CD4-positive, alpha-beta T cell treated with Interleukin-17A for 1 hour (primary cell): ENCODE measurements at places on chromosomes 12 and 14.

GRCh38 chr12:15336768-15337553 lies 14.7 kb downstream of the PTPRO start:
- DNase-seq: no peak

DNA sequence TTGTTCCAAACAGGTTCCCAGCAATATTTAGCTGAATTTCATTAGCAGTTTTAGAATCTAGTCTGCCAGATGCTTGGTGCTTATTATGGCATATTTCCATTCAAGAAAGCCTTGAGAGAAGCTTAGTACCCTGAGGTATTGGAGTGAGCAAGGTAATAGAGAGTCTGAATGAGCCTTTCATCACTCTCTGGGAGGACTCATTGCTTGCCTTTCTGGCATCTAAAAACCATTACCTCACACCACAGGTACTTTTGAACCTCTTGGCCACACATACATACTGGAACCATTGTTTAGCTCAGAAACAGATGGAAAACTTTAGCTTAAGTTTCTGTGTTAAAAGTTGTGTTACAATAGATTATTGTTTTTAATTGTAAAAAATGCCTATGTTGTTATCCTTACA lies 27.4 kb upstream of the KCNH3 start:
- DNase-seq: no peak

DNA sequence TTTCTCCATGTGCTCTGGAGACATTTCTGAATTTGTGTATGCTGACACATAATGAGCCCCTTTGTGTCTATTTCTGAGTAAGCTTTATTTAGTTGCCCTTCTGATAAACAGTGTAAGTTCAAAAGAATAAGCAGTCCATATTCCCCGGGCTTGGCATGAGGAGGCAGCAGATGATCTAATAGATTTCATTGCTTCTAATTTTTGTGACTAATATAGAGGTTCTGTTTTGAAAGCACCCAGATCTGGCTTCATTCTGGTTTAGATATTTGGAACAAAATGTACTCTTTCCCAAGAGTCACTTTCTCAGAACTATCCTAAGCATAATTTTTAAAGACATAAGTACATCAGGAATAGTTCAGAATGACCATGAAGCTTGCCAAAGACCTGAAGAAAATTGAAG lies 290.9 kb downstream of the BTG1 start:
- no peak for DNase-seq

- DNase-seq: no peak
Observed at GRCh38 chr14:28294834-28295440, 471.6 kb upstream of the FOXG1 start.

GRCh38 chr14:75150150-75150549 lies 23.3 kb upstream of the NEK9 start:
- DNase-seq: no peak

DNA sequence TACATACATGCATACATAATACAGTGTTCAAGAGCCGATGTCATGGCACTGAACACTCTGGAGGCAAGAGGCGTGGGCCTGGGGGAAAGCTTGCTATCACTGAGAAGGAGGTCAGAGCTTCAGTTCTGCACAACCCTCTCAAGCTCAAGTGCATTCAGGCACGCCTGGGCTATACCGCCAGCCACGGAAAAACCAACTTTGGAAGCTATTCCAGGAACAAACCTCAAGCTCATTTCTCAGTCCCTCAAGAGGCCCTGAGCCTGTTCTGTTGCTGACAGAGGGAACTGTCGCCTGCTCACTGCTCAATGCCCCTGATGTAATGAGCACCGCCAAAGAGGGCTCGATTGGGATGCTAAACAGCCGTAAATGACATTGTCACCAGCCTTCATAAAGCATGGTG lies 9.2 kb downstream of the NOS1 start:
- DNase-seq: no peak
